CD4-positive, alpha-beta T cell treated with Interleukin-6 for 4 hours (primary cell): ENCODE measurements at places on chromosomes 1 and 21.
A peak's percentile ranks its signal among the peaks of the same experiment; 100 is the strongest.

DNA sequence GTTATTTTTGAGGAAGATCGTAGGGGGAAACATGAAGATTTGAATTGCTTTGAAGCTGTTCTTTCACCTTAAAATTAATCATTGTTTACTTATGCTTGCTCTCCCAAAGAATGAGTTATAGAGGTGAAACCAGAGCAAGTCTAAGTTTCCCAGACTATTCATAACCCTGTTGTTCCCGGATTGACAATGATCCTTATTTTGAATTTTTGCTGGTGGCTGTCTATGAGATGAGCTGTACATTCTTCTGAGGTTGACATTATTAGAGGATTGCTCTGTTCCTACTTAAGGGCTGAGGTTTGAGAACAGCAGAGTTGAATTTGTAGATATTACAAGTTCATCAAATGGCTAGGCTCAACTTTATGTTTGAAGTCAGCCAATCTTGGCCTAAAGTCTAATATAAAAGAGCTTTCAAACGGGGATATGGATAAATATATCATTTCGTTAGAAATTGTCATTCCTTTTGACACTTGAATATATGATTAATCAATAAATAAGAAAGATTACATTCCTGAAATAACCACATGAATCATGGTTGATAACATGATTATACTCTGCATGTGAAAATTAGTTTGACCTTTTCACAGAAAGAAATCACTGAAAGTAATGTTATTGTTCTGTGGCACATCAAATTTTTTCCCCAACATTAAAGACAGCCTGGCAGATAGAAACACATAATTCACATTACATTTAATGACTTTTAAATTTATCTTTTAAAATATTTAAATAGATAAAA, 19.1 kb upstream of the PDE4B start:
- DNase-seq, result no peak

- DNase-seq, result no peak
Observed at GRCh38 chr1:210321552-210321951, 7.2 kb upstream of the HHAT start.

DNA sequence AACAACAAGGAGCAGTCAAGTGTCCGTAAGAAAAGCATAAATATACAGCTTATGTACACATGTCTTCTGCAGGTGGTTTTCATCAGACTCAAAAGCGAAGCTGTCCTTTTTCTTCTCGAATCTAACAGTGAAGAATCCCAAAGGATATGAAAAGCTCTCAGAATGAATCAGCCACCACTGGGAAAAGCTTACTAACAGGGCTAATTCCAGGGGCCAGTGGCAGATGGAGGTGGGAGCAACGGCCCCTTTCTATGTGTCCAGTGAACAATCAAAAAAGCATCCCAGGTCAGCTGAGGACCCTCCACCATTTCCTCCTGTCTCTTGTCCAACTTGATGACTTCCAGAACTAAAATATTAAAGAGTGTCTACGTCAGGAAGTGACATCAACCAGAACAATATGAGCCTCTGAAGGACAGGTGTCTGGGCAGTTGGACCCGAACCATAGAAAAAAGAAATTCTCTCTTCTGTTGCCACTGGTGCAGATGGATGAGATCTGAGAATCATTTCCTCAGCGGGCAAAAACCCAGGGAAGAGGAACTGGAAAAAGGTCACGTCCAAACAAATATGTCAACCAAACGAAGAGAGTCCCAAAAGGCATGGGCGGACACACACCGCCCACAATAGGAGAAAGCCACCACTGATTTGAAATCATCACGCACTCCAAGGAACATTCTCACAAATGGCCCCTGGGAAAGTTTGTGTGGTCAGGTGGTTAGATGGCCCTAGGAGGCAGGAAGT, 70.4 kb upstream of the TIAM1 start:
- DNase-seq, result no peak

DNA sequence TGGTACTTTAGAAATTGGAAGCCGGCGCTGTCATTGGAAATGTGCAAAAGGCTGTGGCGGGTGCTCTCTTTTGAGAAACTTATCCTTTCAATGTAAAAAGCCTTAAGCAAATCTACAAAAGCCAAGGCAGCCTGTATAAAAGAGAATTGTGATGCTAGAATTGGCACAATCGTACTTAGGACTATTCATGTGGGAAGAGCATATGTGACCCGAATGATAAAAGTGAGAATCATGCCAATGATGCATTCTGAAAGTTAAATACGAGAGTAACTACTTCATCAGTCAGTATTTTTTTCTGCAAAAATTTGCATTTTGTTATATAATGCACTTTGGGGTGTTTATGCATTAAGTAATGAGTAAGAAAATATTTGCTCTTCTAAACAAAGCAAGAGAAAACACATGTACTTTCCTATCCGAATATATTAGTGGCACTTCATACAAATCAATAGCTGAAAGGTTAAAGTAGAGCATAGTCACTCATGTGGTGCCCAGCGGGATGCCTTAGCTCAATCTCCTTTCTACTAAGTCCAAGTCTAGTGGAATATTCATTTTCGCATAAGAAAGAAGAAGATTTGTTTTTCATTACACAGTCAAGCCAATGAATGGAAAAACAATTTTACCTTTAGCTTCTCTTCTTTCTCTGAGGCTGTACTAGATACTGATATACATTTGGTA, 1256.6 kb upstream of the B3GALT2 start:
- DNase-seq, result no peak

DNA sequence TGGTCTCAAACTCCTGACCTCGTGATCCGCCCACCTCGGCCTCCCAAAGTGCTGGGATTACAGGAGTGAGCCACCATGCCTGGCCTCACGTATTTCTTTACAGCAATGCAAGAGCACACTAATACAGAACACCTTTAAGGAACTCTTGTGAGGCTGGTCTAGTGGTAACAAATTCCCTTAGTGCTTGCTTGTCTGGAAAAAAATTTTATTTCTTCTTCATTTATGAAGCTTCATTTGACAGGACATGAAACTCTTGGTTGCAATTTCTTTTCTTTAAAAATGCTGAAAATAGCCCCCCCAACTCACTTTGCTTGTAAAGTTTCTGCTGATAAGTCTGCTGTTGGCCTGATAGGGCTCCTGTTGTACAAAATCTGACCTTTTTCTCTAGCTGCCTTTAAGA, 248.8 kb downstream of the SMYD3 start:
- DNase-seq, result no peak

DNA sequence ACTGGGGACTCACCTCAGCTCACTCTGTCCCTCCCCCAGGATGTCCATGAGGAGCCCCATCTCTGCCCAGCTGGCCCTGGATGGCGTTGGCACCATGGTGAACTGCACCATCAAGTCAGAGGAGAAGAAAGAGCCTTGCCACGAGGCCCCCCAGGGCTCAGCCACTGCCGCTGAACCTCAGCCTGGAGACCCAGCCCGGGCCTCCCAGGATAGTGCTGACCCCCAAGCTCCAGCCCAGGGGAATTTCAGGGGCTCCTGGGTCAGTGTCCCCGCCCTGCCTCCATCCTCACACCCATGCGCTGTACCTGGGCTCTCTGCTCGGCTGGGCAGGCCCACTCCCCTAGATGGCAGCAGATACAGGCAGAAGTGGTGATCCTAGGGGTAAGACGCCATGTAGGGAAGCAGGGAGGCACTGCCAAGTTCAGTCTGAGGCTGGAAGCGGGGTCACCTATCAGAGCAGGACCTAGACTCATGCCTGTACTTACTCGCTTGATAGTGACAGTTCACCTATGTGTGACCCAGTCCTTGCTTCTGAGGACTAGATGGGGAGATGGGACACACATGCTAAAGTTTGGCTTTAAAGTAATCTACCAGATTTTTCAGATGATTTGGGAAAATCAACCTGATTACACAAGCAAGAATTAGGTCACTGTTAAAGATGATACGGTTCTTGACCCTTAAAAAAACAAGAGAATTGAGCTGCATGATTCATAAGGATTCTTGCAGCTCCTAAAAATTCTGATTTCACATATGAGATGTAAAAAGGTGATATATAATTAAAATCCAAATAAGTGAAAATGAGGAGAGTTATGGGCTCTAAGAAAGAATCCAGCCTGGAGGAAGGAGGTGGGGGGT, 38.7 kb downstream of the ETNK2 start:
- DNase-seq, result no peak

- no peak for DNase-seq
Observed at GRCh38 chr1:8687039-8687438, 130.4 kb downstream of the RERE start.

GRCh38 chr1:206945779-206946178, 487 bp downstream of the PIGR start:
- DNase-seq, result no peak

- DNase-seq, result no peak
Observed at GRCh38 chr1:181430015-181430885, 53.1 kb upstream of the CACNA1E start.

GRCh38 chr1:111354584-111354983, 63.9 kb downstream of the CHIA start:
- peak; percentile 16 for DNase-seq

DNA sequence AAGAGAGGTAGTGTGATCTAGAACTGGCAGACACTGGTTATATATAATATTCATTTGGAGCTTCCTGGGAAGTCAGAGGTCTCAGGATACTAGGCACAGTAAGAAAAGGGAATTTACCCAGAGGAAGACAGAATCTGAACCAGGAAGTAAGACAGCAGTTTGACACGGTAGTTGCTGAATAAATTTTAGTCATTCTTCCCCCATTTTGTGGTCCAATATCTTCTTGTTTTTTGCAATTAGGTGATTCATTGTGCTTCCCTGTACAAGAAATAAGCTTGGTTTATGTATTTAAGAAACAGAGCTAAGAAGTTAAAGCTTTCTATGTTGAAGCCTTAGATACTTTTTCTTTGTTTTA, 1.3 kb downstream of the TMEM167B start:
- no peak for DNase-seq

DNA sequence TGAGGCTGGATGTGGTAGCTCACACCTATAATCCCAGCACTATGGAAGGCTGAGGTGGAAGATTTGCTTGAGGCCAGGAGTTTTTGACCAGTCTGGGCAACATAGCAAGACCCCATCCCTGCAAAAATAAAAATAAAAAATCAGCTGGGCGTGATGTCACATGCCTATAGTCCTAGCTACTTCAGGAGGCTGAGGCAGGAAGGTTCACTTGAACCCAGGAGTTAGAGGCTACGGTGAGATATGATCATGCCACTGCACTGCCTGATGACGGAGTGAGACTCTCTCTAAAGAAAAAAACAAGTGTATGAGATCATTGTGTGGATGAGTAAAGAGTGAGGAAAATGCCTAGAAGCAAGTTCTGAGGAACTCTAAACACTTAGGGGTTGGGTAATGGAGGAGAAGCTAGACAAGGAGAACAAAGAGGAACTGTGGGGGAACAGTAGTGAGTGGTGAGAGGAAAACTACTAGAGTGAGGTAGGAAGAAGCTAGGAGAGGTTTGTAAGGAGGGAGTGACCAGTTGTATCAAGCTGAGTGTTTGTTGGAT, 17.0 kb downstream of the CLIC4 start:
- DNase-seq, result no peak

- no peak for DNase-seq
Observed at GRCh38 chr1:14369526-14370213, 228.8 kb upstream of the KAZN start.

- no peak for DNase-seq
Observed at GRCh38 chr1:179187043-179187442, 42.4 kb downstream of the ABL2 start.

DNA sequence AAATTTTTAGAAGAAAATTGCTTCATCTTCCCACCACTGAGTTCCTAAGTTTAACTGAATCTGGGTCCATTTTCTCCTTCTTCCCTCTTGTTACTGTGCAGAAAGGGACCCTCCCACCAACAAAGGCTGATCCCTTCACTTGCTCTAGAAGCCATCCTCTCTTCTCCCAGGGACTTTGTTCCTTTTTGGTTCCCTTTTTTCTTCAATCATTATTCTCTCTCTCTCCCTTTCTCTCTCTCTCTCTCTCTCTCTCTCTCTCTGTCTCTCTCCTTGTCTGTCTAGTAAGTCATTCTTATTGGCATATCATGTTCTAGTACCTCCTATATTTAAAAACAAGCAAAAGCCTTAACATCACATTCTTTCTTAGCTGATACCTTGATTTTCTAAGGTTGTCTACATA, 31.7 kb upstream of the GADD45A start:
- DNase-seq, result no peak

DNA sequence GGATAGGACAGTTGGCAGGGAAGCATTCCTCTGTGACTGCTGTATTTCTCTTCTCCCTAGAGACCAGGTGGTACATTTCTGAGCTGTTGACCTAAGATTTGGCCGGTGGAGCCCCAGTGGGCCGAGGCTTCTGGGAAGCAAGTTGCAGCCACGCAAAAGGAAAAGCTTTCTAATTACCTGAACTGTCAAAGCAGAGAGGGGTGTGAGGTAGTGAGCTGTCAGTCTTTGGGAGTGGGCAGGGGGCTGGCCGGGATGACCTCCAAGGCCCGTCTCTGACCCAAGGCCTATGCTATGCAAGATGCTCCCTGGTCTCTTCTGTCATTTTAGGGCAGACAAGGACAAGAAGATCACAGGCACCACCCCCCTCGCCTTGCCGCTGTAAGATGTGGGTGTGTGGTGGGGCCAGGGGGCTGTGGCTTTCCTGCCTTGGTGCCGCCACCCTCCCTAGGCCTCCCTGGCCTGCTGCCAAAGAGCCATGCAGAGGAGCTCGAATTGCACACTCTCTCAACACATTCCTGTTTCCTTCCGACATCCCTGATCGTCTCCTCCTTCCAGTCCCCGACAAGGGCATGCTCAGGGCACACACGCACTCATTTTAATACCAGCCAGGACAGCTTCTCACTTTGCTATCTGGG, 7.7 kb downstream of the PADI1 start:
- peak; percentile 80 for DNase-seq

GRCh38 chr21:41059871-41060270, 108.1 kb upstream of the BACE2 start:
- no peak for DNase-seq

DNA sequence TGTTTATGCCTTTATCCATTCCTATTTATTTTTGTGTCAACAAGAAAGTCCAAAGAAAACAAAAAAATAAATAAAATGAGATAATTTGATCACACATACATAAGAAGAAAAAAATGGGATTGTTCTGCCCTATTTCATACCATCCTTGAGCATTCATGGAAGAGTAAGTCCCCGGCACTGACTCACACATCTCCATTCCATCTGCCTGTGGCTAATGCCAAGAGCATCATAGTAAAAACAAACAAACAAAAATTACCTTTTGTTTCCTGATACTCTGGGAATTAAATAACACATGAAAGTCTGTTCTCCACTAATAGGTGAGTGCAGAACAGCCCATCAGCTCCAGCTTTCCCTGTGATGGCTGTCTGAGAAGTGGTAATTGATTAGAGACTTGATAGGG, 48.1 kb upstream of the BACE2 start:
- no peak for DNase-seq

DNA sequence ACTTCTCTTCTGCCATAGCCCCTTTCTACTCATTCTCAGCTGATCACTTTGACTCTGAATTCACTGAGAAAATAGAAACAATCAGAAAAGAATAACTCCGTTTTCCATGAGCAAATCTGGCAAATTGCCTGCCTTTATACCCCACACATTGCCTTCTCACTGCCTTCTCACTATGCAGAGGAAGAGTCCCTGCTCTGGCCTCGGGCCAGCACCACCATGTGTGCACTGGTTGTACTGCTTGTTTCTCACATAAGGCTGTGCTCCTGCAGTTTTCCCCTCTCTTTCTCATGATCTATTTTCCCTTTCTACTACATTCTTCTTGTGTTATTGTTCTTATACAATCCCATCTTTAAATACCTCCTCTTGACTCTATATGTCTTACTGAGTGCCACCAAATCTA, 2.3 kb upstream of the HMGCS2 start:
- no peak for DNase-seq

- peak; percentile 64 for DNase-seq
Observed at GRCh38 chr1:159924025-159924790, 1.1 kb downstream of the TAGLN2 start.
